Occipital lobe (tissue), 3 donors: ENCODE measurements at places on chromosomes 16 and 17.
A peak's percentile ranks its signal among the peaks of the same experiment; 100 is the strongest.

GRCh38 chr16:1790611-1791255 lies 2.8 kb downstream of the IGFALS start:
- DNase-seq = no peak

GRCh38 chr17:41614098-41614497 lies 1.5 kb upstream of the KRT16 start:
- no peak for DNase-seq

DNA sequence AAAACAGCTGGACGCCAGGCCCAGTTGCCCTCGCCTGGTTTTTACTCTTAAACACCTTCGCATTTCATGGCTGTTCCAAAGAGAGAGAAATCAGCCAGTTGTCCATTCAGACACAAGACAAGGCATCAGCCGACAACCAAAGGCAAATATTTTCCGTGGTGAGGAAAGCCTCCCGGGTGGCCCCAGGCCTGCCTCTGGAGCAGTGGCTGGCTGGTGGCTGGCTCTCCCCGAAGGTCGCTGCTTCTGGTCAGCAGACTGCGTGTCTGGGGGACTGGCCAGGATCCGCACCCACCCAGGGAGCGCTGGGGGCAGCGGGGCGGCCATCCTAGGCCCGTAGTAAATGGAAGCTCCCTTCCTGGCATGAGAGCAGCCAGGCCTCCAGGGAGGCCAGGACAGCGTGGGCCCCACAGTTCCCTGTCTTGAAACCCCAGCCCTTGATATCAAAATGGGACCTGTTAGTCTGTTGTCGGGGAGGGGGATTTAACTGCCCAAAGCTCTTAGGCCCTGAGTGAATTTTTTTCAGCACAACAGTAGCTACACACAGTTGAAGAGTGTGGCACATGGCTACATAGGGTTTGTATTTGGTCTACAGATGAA lies 57.7 kb downstream of the SREBF1 start:
- no peak for DNase-seq

GRCh38 chr17:33091271-33091670 lies 99.6 kb downstream of the SPACA3 start:
- DNase-seq = peak; percentile 33

GRCh38 chr16:89864527-89864820 lies 8.9 kb upstream of the TCF25 start:
- no peak for DNase-seq

GRCh38 chr17:48868916-48869500 lies 23.6 kb upstream of the ATP5MC1 start:
- no peak for DNase-seq
